ENCODE measurements at places on chromosomes 5 and 9.

DNA sequence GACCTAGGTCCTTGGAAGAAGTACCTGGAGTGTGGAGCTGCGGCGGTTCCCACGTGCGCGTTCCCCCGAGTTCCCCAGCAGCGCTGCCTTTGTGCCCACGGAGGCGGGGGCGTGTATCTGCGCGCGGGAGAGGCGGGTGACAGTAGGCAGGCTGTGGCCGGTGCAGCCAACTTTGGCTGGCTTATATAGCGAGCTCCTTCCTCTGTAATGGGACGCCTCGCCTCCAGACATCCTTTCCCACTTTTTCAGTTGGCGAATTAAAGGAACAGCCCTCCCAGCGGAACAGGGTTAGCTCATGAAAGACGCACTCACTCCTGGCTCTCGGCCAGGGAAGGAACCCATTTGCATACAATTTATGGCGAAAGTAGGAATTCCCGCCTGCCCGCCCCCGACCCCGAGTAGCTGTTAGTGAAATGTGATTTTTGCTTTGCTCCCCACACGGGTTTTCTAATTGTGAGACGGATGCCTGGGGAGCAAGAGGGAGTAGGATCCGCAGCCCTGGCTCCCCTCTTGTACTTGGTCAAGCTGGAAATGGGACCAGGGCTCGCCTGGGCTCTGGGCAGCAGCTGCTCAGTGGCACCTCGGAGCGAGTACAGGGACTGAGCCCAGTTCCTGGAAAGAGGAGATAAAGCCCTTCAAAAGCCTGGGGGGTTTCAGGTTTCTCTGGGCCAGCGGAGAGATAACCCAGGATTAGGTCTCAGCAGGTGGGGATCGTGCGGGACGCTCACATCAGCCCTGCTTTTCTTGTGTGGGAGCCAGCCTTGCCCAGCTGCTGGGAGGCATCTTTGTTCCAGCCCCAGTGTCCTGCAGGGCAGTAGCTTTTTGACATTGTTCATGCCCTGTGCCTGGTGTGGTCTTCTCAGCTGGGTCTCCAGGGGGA is at the start of gene TNC:
Gene TNC, minus strand, starts transcription at position 159 of the 880 bp plus-strand sequence. CDS start 27,139 bp downstream, outside the sequence.
- DNase-seq: peak; percentile 85

DNA sequence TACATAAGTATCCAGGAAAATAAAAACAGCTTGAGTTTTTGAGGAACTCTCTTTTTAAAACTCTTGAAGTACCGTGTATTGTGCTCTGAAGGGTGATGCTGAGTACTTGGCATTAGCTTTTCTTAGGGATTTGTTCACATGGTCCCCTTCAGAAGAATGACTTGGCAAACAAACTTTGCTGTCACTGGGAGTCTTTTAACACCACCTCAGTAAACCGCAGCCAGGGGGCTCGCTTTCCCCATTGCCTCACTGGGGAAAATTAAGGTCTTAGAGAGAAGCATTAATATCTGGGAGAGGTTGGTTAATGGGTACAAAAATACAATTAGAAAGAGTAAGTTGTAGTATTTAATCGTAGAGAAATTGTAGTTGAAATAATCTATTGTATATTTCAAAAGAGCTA is 105.9 kb upstream of the DAP start:
- DNase-seq: no peak

DNA sequence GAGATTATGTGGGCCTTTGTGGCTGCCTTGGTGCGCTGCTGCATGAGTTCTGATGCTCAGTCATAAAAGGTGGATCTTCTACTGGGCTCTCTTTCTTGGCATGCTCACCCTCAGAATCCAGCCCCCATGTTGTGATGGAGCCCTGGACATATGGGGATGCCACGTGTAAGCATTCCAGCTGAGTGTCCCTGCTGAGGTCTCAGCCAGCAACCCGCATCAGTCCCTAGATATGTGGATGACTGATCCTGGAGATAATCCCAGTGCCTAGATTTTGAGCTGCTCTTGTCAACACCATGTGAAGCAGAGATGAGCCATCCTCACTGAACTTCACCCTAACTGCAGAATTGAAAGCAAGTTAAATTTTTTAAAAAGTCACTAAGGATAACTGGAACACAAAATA is 390.1 kb downstream of the DMRT2 start:
- DNase-seq: no peak

DNA sequence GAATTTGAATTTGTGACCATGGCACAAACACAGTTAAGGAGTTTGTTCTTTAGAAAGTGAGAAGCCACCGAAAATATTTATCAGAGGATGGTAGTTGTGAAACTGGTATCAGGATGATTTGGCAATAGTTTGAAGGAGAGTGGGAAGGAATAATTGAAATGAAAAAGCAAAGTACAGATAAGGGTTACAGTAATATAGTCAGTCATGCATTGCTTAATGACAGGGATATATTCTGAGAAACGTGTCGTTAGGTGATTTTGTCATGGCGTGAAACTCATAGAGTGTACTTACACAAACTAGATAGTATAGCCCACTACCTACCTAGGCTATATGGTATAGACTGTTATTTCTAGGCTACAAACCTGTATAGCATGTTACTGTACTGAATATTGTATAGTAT is 84.2 kb downstream of the GPBP1 start:
- DNase-seq: no peak

DNA sequence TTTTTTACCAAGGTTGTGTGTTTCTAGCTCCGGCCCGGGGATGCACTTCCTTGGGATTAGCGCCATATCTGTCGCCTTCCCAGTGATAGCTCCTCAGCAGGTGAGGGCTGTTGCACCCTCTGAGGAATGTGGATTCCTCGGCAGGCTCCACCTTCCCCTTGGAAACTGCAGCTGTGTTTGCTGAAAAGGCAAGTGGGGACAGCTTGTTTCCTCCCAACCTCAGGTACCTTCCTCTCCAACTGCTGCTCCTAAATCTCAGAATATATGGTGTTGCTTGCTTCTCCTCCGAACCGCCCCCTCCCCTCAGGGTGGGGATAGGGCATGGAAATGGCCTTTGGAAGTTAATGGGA is 1.3 kb downstream of the SLC1A1 start:
- DNase-seq: no peak

GRCh38 chr9:116309900-116310611 is 156.5 kb downstream of the PAPPA start:
- no peak for DNase-seq

GRCh38 chr5:57332361-57332760 is 150.2 kb downstream of the ACTBL2 start:
- DNase-seq: no peak

GRCh38 chr5:174303437-174304045 is 258.0 kb downstream of the NSG2 start:
- no peak for DNase-seq

- DNase-seq: no peak
Observed at GRCh38 chr9:38374847-38375571, 17.5 kb upstream of the ALDH1B1 start.

Measured in SK-MEL-5 (cell line).